ENCODE measurements at places on chromosomes 16 and 17.
A peak's percentile ranks its signal among the peaks of the same experiment; 100 is the strongest.

DNA sequence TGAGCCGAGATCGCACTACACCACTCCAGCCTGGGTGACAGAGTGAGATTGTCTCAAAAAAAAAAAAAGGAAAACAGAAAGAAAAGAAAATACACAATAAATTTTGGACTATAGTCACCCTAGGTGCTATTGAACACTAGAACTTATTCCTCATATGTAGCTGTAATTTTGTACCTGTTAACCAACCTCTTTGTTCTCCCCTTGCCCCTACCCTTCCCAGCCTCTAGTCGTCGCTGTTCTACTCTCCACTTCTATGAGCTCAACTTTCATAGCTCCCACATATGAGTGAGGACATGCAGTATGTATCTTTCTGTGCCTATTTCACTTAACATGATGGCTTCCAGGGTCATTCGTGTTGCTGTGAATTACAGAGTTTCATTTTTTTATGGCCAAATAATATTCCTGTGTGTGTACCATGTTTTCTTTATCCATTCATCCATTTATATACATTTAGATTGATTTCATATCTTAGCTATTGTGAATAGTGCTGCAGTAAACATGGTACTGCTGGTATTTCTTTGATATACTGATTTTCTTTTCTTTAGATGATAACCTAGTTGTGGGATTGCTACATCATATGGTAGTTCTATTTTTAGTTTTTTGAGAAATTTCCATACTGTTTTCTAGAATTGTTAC is 28.3 kb downstream of the VPS35L start:
- peak; percentile 35 for DNase-seq

- DNase-seq = no peak
Measured at GRCh38 chr17:50938821-50939541, 72.8 kb upstream of the TOB1 start.

- no peak for DNase-seq
Measured at GRCh38 chr17:46821482-46822387, 3.2 kb upstream of the WNT3 start.

- DNase-seq = no peak
Measured at GRCh38 chr17:50201276-50201854, at the start of gene COL1A1. COL1A1 (minus strand) TSS chr17:50201631; CDS start chr17:50201513, 118 bp downstream.

GRCh38 chr17:59756236-59756818 is 48.9 kb downstream of the VMP1 start:
- no peak for DNase-seq

- DNase-seq = peak; percentile 57
Measured at GRCh38 chr16:29738514-29738913, 7.3 kb downstream of the C16orf54 start.

- DNase-seq = no peak
Measured at GRCh38 chr16:89409161-89409711, 81.1 kb downstream of the ANKRD11 start.

GRCh38 chr17:76384222-76384986 is at the start of gene SPHK1:
SPHK1 (plus strand) TSS chr17:76384609; CDS start chr17:76385645, 1,036 bp downstream.
- DNase-seq = peak; percentile 59

DNA sequence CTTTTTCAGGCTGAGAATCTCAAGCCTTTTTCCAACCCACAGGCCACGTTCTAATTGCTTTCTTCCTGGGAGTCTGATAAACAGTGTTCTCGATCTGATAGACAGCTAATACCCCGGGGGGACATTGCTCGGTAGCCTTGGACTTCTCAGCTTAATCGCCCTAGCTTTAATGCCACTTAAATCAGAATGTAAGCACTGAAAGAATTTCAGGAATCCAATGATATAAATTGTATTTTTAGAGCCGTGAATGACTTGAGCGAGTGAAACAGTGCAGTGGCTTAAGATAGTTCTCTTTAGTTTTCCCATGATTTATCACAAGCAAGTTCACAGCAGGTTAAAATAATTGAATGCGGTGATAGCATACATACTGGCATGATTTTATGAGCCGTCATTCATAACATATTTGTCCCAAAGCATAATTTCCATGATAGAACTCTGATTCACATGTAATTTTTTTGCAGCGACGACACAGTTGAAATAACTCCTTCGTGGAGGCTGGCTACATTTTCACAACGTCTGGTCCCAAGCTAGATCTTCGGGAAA is 116.1 kb upstream of the MYOCD start:
- DNase-seq = no peak

- no peak for DNase-seq
Measured at GRCh38 chr16:81482329-81483063, 37.9 kb downstream of the CMIP start.

DNA sequence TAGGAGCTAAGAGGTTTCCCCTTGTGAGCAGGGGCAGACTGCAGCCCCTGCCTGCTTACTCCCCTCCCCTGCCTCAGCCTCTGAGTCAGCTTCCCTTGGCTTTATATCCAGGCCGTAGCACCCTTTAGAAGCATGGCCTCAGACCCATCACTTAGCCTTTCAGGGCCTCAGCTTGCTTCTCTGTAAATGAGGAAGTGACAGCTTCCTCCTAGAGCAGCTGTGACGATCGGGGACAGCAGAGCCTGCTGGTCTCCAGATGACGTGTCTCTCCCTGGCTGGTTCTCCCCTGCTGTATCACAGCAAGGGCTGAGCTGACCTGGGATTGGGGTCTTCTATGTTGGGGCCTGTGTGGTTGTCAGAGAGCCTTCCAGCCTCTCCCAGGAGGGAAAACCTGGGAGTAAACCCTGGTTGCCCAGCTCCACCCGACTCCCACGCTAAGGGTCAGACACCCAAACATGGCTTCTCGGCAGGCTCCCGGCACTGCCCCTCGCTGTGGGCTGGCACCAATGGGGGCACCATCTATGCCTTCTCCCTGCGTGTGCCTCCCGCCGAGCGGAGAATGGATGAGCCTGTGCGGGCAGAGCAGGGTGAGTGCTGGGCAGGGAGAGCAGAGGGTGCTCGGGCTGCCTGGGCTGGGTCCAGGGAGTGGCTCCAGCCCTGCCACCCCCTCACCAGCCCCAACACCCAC is 16.3 kb upstream of the MYO15B start:
- peak; percentile 91 for DNase-seq

DNA sequence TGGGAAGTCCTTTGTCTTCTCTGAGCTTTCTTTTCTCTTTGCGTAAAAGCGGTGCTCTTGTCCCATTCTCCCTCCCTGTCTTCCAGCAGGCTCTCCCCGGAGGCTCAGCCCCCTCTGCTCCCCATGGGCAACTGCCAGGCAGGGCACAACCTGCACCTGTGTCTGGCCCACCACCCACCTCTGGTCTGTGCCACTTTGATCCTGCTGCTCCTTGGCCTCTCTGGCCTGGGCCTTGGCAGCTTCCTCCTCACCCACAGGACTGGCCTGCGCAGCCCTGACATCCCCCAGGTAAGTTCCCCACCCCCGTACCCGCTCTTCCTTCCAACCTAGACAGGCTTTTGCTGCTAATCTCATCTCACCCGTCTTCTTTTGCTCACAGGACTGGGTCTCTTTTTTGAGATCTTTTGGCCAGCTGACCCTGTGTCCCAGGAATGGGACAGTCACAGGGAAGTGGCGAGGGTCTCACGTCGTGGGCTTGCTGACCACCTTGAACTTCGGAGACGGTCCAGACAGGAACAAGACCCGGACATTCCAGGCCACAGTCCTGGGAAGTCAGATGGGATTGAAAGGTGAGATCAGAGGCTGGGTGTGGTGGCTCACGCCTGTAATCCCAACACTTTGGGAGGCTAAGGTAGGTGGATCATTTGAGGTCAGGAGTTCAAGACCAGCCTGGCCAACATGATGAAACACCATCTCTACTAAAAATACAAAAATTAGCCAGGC is 1.3 kb downstream of the TMEM219 start:
- no peak for DNase-seq

GRCh38 chr16:4002121-4002520 is 114.1 kb downstream of the ADCY9 start:
- DNase-seq = peak; percentile 0

- no peak for DNase-seq
Measured at GRCh38 chr17:60630352-60630751, 30.4 kb downstream of the PPM1D start.

DNA sequence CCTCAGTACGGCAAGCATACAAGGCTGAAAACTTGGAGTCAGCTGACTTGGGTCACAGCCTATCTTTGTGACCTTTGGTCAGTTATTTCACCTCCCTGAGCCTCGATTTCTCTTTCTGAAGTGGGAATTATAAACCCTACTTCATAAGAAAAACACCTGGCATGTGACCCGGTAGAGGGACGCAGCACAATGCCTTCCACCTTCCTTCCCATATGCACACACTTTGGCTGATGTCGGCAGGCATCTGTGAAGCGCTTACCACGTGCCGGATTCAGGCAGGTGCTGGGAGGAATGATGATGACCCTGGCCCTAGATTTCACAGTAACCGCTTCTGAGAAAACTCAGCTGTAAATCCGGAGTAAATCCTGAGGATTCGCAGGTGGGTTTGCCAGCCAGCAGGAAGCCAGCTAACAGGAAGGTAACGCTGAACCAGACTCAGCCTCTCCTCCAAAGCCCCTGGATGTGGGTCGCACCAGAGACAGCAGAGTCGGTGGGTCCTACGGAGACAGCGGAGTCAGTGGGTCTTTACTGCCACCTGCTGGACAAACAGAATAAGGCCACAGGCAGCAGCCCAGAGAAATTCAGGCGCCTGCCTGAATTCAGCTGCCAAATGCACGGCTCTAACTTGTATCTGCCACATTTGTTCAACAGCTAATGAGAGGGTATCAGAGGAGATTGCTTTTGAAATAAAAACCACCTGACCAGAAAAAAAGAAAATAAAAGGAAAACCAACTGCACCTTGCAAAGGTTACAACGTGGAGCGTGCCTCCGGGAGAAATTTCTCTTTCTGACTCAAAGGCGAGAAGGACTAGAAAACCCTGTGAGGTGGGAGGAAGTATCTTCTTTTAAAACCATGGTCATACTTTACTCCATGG is 16.6 kb downstream of the COPRS start:
- peak; percentile 70 for DNase-seq

- no peak for DNase-seq
Measured at GRCh38 chr17:79353548-79353947, 257.3 kb downstream of the RBFOX3 start.

DNA sequence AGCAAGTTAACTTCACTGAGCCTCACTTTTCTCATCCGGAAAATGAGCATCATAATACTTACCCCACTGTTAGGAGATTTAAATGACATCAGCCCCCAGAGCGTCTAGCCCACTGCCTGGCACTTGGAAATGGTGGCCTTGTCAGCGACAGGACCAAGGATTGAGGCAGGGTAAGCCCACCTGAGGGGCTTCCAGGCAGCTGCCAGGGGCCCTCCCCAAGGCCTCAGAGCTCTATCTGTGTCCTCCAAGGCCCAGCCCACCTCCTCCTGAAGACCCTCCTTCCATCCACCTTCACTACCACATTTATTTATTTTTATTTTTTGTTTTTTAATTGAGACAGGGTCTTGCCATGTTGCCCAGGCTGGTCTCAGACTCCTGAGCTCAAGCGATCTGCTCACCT is 13.8 kb downstream of the PITPNM3 start:
- no peak for DNase-seq

DNA sequence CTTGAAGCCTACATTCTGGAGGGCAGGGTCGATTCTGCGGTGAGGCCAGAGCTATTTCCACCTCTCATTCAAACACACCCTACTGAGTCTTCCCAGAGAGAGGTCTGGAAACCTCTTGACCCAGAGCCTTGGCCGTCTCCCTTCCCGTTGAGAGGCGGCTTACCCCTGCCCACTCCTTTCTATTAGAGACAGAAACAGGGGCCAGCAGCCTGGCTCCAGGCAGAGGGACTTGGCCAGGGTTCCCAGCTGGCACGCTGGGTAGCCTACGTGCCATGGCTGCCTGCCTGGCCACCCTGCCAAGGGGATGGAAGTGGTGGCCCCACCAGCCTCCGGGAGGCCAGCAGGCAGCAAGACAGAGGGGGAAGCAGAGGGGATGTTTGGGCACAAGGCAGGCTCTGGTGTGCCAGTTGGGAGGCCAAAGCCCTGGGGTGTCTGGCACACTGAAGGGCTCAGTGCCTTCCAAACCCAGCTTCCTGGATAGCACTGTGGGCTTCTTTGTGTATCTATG is 6.0 kb downstream of the STAC2 start:
- no peak for DNase-seq

DNA sequence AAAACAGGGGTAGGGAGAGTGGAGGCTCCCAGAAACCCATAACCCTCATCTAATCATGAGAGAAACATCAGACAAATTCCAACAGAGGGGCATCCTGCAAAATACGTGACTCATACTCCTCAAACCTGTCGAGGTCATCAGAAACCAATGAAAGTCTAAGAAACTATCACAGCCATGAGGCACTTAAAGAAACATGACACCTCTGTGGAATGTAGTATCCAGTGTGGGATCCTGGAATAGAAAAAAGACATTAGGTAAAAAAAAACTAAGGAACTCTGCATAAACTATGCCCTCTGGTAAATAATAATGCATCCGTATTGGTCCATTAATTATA is 16.4 kb downstream of the CDH5 start:
- DNase-seq = no peak

DNA sequence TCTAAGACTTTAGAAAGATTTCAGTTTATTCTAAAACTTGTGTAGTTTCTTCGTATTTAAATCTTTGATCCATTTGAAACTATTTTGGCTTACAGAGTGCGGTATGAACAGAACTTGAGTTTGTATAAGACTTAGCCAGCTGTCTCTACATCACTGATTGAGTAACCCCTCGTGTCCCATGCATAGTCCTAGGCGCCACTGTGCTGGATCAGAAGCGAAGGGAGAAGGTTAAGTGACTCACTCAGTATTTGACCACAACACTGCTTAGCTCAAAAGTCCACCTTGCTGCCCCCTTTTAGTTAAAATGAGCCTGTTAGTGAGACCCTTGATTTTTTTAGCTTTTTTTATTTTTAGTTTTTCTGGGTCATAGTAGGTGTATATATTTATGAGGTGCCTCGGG is 28.4 kb downstream of the CD300LB start:
- no peak for DNase-seq

- DNase-seq = no peak
Measured at GRCh38 chr17:82447876-82448275, 2.7 kb downstream of the CYBC1 start.

DNA sequence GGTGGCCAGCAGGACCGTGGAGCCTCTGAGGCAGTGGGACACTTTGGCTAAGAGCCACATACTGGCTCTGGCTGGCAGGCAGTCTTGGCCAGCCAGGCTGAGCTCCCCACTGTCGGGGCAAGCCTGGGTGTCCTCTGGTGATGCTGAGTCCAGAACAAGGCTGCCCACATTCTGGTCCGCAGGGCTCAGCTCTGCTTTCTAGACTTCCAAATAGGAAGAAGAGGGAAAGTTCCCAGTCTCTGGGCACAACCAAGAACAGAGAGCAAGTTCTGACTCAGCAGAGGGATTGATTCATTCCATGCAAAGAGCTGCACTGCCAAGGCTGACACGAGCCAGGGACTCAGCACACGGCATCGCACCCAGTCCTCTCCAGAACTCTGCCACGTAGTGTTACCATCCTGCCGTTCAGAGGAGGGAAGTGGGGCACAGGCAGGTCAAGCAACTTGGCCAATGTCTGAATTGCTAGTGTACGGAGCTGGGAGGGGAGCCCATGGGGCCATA is 58.9 kb downstream of the NOS2 start:
- DNase-seq = no peak

DNA sequence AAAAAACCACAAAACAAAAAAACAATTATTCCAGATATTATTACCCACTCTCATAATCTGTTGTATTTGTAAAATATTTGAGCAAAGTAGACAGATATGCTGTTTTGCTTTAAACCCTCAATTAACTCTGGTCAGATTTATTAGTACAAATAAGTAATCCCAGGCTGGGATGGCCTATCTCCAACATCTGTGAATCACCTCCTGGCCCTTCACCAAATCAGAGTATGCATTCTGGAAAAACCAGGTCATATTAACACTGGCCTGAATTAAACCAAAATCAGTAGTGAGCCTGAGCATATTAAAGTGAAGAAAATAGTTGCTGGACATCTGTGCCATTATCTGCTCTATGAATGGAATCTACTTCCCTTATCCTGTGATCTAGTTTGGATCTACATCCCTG is 41.0 kb downstream of the STAT3 start:
- DNase-seq = no peak
